ENCODE measurements at places on chromosomes 3 and 15. TPM values are rescaled to one million over a fixed set of nuclear protein-coding genes. Genes with fewer than 3 reads are reported as not detected.

DNA sequence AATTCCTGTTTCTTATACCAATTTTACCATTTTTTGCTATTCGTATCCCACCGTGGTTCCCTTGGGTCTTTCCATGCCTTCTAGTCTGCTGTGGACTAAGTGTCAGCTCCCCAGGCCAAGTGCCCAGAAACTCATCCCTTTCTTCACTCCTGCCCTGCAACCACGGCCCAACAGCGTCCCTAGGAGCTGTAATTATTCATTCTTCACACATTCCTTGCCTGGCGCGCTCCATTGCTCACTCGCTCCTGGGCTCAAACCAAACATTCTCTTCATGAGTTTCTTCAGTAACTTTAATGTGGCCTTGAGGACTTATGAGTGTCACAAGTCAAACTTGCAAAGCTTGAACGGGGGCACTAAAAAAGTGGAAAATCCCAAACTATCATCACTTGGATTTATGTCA, 15.7 kb downstream of the GABRB3 start:
- DNase-seq, result no peak

DNA sequence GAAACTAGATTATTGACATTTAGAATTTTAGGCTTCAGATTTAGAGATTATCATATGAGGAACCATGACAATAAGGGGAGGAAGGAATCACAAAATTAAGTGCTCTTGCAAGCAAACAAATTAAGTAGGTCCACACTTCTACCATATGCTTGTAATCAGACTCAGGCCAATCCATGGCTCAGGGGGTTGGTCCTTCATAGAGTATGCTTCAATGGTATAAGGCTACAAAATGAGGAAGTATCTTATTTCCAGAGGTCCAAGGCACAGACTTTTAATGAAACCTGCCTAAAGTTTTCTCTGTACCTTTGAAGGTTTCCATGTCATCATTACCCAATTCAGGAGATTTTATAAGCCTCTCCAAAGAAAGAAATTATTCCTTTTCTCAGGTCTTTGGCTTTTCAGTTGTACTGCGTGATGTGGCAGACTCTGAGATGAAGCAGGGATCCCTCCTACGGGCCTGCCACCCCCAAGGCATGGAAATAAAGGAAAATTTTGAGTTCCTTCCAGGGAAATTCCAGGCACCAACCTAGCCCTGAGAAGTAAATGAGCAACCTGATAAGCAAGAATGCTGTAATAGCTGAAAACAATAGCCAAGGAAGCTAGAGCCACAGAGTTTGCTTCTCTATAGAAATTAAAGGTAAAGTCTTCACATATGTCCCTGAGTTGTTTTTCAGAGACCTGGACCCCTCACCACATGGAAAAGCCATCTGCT, 36.3 kb downstream of the SERPINI2 start:
- DNase-seq, result no peak

GRCh38 chr15:89910891-89911626, 1.7 kb downstream of the ARPIN start:
- DNase-seq, result no peak

DNA sequence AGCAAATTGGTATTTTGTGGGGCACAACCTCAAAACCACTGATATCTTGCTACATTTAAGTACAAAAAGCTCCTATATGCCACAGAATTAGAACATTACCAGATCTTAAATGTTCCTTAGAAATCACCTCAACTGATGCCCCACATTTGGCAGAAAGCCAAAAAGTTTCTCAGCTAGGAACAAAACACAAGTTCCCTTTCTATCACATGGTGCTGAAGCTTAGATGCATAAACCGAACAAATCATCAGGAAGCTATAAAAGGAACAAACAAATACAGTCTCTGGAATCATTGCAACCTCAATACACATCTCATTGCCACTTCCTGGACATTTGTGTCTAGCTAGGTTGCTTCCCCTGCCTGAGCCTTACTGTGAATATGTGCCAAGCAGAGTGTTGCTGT, 492.6 kb downstream of the LPP start:
- DNase-seq, result peak; percentile 12

The RHCG gene
- not detected for total RNA-seq
